ENCODE measurements at places on chromosomes 4 and X.

DNA sequence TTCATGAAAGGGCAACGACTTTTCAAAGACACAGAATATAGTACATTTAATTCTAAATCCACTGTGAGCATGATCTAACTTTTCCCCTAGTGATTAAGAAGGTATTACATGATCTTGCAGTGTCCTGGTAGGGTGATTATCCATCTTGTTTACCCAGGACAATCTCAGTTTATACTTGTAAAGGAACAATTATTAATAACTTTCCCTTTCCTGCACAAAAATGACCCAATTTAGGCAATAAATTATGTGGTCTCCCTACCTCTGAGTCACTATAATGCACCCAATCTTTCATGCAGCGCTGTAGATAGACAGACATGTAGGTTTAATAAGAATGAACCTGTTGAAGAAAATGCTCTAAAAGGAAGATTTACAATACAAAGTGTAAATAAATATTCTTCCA is 22.7 kb downstream of the UNC5C start:
- no peak for DNase-seq

GRCh38 chr4:156829201-156829873 is 142.3 kb downstream of the PDGFC start:
- DNase-seq, result no peak

DNA sequence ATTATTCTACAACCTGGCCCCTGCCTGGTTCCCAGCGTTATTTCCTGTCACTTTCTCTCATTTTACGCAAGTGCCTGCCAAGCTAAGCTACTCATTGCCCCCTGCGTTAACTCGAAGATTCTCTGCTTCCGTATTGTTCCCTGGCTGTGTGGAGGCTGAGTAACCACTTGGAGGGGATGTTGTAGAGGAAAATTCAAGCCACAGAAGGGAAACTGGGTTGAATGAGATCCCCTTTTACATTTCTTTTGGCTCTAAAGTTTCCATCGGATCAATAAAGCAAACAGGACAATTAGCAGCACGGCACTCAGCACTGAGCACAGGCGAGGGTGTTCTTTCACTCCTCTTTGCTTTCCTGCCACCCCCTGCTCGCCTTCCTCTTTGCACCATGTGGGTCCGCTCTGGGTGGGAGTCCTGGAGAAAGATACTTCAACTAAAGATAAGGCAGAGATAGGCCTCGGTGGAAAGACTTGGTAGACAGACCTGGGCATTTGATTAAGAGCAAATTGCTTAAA is 4.2 kb upstream of the TMSB4X start:
- DNase-seq, result peak; percentile 55

DNA sequence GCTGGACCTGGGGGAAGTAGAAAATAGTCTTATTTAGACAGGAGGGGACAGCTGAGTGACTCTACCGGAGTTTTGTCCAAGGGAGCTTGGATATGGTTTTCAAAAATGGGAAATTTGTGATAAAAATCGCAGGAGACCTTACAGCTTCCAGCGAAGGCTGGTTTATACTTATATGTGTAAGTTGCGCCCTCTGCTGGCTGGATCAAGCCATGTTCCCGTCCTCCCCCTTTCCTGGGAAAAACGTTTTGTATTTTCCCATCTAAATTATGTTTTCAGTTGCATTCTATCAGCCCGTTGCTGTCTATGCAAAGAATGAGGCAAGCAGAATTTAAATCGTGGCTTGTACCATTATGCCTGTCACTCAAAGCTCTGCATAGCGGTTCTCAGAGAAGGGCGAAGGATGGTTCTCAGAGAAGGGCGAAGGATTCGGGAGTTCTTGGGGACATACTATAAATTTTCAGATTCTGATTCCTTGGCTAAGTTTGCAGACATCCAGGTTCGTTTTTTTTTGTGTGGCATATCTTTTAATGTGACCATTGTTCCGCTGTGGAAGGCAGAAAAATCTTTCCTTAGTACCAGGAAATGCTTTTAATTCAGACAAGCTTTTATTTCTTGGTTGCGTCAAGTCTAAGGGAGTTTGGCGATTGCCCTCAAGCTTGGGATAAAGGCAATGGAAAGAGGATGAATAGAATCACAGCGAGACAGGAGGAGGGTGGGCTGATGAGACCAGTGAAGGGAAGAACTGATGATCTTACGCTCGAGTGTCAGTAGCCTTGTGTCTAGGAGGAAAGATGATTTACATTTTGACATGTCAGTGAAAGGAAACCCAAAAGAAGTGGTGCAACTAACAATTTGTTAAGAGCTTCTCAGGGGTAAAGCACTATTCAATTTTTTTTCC is 128.5 kb upstream of the ARX start:
- peak; percentile 9 for DNase-seq

GRCh38 chrX:12007881-12008280 is 130.4 kb upstream of the FRMPD4 start:
- no peak for DNase-seq

DNA sequence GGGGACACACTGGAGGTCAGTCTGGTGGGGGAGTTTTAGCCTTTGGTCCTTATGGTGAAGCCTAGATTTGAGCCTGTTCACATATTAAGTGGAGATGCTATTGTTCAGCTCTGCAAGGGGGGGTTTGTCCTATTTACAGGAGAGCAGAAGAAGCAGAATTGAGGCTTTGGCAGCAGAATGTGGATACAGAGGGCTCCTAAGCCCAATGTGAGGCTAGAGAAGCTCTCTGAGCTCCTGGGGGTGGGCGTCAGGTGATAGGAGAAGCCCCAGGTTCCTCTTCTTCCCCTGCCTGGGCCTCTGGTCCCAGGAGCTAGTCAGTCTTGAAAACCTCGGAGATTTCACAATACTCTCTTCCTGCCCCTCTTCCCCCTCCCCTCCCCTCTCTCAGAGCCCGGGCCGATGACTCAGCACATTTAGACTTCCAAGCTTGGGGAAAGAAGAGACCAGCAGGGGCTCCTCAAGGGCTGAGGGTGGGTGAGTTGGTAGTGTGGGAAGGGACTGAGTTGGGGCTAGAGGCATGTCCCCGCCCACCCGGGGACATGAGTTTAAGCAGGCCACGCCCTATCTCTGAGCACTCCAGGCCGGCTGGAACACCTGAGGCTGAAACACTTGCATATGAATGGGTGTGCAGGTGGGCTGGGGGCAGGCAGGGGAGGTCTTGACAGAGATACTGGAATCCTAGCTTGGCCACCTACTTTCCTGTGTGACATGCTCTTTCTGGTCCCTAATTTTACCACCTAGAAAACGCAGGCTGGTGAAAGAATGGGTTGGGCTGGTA is 3.4 kb downstream of the TFE3 start:
- no peak for DNase-seq

DNA sequence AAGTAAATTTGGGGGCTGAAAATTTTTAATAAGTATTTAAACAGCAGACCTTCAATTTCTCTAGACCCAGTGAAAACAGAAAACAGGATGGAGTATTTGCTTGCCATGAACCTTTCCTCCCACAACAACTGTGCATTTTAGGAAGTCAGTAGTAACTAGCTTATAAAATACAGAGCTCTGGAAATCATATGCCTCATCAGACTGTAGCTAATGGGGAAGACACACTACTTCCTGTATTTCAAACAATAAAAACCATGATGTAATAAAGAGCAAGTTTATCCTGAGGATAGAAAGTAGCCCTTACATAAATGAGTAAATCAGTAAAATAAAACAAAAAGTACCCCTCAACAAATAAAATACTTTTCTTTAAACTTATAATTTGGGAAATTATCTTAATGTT is 280.1 kb upstream of the ZFP42 start:
- DNase-seq, result no peak

- DNase-seq, result no peak
Measured at GRCh38 chr4:73811841-73812240, 24.6 kb upstream of the CXCL6 start.

DNA sequence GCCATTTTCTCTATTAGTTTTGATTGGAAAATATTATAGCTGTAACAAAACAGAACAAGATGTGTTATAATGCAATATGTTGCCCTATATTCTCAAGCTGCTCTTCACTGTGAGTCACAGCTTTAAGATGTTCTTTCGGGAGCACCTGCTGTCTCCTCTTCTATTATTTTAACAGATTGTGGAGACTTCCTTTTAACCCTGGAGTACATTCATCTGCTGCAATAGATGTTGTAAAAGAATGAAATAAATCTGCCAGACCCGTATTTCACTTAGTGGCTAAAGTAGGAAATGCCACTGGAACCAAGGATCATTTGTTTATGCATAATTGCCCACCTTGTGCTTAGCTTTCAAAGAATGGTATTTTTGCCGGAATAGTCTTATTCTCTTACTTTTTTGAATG is 11.1 kb downstream of the LSM6 start:
- DNase-seq, result no peak

- DNase-seq, result no peak
Measured at GRCh38 chr4:65624651-65625050, 45.6 kb downstream of the EPHA5 start.

DNA sequence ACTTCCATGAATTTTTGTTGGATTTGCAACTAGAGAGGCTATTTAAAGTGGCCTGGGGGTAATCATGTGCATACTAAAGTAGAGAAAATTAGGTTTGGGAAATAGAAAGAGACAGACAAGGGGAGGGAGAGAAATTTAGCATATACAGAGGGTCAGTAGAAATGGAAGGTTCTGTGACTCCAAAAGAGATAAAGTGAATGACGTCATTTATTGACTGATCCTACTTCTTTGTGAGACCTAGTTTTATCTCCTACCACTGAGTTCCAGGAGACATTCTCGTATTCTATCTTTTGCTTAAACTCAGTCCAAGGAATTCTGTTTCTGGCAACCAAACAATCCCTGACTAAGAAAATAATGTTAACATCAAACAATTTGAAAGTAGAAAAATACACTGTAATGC is 42.4 kb upstream of the FREM3 start:
- DNase-seq, result no peak

- no peak for DNase-seq
Measured at GRCh38 chrX:122303761-122304160, 880.3 kb upstream of the GRIA3 start.

DNA sequence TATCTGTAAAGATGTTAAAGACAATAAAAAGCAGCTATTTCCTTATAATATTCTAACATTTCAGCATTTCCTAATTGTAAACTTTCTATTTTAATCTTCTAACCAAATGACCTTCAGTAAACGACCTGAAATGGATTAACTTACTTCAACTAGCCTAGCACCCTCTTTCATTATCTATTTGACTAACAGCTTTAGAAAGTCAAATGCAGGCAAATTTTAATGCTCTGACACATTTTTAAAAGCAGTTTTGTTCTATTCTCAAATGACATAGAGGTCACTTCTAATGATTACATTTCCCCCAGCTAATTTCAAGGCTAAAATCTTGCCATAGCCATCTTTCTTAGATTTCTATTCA is 41.9 kb downstream of the SLC7A11 start:
- no peak for DNase-seq

DNA sequence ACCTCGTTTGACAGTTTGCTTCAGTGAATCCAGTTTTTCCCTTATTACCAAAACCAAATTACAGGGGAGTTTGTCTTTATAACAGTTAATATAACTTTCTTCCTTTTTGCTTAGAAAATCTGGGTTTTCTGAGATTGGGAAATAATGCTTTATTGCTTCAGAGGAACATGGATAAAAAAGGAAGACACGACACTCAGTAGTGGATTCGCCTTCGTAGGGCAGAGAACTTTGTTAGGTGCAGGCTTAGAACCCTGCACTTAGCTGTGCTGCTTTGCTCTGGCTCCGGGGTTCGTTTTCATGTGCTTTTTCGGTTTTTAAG is 188.2 kb downstream of the SOWAHB start:
- no peak for DNase-seq

- no peak for DNase-seq
Measured at GRCh38 chrX:111645607-111646006, 35.4 kb upstream of the ALG13 start.

DNA sequence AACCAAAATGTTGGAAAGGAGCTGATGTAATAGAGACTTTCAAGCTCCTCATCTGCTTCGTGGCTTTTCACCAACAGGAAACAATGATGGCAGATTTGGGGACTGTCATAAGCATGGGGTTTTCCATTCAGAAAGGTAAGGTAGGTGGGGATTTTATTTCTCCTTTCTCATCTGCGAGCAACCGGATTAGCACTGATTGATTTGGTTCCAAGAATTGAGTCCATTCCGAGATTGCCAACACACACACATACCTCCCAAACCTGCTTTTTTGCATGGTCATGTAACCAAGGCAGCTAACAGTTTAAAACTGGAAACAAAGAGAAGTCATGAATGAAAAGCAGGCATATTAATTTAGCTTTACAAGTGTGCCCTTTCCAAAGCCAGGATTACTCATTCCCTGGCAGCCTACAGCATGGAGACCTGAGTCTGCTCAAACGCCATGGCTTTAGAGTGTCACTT is 63.0 kb upstream of the LNX1 start:
- DNase-seq, result no peak

DNA sequence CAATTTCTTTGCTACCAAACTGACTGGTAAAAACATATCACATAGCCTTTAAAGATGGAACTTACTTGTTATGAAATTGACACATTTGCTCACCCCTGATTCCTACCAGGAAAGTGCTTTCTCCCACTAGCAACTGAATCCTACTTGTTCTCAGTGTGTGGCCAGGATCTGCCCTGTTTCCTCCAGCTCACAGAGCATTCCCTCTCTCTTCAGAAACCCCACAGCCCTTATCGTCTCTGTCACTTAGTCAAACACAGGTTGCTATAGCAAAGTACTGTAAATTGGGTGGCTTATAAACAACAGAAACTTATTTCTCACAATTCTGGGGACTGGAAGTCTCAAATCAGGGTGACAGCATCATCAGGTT is 265.2 kb upstream of the BOD1L1 start:
- no peak for DNase-seq

- no peak for DNase-seq
Measured at GRCh38 chrX:131063613-131064012, 5.5 kb downstream of the ARHGAP36 start.

DNA sequence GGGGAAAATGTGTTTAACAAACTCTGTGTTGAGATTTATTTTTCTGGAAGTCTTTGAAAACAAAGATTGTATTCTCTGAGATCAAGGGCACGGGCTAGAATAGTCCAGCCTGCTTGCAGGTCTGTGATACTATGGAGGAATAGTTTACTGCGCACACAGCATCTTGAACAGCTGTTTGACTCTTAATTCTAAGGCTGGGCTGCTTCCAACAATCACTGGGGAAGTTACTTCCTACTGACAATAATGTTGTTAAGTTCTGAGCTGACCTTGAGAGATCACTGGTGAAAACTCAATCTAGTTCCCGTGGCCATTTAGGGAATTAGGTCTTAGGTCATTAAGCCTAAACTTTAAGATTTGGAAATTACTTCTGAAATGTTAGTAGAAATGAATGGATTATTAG is 416.1 kb upstream of the FTHL17 start:
- no peak for DNase-seq

- no peak for DNase-seq
Measured at GRCh38 chr4:80173841-80174240, 23.5 kb upstream of the PRDM8 start.

- no peak for DNase-seq
Measured at GRCh38 chrX:20980426-20980825, 393.8 kb upstream of the CNKSR2 start.

- no peak for DNase-seq
Measured at GRCh38 chr4:186485561-186486062, 69.8 kb downstream of the MTNR1A start.

GRCh38 chrX:67546496-67547423 is 2.9 kb downstream of the AR start:
- no peak for DNase-seq
